Kasumi-1 (cell line): ENCODE measurements at places on chromosomes 16 and 17.

DNA sequence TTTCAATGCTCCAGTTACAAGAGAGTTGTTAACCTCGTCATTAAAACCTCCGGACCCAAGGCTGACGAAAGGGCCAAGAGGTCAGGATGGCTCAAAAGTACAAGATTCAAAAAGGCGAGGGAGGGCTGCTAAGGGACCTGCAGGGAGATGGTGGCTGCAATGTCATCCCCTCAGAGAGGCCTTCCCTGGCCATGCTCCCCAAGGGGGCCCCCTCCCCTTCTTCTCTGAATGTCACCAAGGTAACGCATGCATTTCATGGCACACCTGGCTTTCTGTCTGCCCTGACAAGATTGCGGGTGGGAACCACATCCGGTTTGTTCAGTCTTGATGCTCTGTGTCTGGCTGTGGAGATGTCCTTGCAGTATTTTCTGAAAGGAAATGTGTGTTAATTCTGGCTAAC, 89.9 kb downstream of the C16orf78 start:
- no peak for DNase-seq

- DNase-seq, result no peak
These were observed 18.8 kb downstream of the ZCCHC14 start for GRCh38 chr16:87474017-87474416.

DNA sequence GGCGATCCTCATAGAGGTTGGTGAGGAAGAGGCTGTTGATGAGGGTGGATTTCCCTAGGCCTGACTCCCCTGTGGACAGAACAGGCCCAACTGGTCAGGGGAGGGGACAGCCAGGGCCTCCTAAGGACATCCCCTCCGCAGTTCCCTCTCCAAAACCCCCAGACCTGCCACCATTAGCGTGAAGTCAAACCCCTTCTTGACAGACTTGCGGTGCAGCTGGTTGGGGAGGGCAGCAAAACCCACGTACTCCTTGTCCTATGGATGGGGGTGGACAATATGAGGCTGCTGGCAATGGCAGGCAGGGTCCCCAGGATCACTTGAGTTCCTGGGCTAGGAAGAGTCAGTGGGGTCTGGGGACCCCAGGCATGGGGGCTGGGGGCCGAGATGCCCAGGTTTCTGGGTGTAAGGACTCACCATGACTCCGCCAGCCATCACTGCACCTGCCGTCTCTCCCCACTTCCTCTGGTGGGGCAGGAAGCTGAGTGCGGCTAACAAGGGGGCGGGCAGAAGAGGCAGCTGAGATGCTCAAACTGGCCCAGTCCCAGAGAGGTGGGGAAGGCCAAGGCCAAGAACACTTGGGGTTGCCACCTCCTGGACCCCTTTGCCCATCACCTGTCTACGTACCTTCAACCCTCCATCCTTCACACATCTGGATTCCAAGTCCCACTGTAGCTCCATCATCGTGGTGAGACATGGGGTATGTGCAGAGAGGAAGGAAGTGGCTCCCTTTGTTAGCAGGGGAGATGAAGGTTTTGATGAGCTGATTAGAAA, at the start of gene SEPTIN1:
TSS of gene SEPTIN1 (minus strand) at position 451 of the 771 bp plus-strand sequence. CDS start at position 432, 19 bp downstream.
- no peak for DNase-seq

DNA sequence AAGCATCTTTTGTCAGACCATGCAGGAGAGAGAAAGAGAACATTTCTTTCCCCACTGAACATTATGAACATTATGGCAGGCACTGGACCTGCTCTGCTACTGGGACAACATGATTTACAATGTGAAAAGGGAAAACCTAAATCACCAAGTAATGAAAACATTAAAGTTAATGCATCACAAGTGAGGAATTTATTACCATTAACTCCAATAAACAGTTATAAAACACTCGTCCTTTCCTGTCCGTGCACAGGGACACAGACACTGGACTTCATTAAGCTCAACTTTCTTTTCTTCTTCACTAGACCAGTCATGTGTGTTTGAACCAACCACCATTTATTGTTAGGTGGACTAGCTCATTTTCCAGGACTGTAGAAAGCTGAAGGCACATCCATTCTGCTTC, 95.4 kb downstream of the SNX11 start:
- no peak for DNase-seq

DNA sequence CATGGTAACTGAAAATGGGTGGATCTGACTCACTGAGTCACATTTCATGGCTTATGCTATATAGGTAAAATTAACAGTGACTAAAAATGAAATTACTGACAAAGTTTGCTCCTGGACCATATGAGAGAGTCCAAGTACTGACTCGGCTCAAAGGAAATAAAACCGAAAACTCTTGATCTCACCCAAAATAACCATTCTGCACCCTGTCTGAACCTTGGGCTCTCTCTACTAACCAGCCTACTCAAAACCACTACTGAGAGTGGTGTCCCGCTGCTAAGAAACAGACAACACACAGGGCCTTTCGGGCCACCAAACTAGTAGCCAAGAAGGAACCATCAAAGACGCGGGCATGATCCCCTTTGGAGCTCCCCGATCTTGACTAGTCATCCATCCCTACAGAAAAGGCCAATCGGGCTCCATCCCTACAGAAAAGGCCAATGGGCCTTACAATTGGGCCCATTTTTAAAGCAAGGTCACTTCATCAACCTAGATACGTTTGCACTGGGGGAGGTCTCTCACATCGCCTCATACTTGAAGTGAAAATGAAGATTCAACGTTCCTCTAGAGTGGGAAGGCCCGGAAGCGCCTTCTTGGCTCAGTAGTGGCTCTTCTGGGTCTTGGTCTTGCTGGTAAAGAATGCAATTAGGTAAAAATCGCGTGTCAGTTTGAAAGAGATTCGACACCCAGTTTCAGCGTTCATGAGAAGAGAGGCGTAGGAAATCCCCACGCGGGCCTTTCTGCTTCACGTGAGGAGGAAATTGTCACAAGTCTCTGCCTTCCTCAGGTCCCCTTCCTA, 720 bp upstream of the ZPBP2 start:
- no peak for DNase-seq

DNA sequence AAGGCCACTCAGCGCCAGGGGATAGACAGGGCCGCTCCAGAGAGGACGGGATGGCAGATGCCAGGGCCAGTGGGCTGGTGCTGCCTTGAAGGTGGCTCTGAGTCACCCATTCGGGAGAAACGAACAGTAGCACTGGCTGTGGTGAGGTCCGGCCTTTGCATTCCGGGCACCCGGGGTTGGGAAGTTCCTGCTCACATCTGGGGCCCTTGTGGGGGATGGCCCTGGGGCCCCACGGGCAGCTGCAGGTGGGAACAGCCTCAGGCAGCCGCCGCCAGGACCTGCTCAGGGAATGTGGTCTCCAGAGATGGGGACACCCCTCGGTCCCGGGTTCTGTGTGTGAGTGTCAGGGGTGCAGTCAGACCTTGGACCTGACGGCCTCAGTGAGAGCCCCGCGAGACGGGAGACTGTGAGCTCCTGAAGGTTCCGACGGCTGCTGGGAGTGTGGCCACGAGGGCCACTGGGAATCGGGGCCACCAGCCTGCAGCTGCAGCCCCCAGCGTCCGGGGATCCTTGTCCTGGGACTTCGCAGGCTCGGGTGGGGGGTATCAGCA, 1.4 kb downstream of the CBFA2T3 start:
- no peak for DNase-seq

GRCh38 chr17:67229109-67229955, 15.7 kb downstream of the HELZ start:
- no peak for DNase-seq

- no peak for DNase-seq
These were observed 39.3 kb upstream of the YPEL2 start for GRCh38 chr17:59292174-59292523.

DNA sequence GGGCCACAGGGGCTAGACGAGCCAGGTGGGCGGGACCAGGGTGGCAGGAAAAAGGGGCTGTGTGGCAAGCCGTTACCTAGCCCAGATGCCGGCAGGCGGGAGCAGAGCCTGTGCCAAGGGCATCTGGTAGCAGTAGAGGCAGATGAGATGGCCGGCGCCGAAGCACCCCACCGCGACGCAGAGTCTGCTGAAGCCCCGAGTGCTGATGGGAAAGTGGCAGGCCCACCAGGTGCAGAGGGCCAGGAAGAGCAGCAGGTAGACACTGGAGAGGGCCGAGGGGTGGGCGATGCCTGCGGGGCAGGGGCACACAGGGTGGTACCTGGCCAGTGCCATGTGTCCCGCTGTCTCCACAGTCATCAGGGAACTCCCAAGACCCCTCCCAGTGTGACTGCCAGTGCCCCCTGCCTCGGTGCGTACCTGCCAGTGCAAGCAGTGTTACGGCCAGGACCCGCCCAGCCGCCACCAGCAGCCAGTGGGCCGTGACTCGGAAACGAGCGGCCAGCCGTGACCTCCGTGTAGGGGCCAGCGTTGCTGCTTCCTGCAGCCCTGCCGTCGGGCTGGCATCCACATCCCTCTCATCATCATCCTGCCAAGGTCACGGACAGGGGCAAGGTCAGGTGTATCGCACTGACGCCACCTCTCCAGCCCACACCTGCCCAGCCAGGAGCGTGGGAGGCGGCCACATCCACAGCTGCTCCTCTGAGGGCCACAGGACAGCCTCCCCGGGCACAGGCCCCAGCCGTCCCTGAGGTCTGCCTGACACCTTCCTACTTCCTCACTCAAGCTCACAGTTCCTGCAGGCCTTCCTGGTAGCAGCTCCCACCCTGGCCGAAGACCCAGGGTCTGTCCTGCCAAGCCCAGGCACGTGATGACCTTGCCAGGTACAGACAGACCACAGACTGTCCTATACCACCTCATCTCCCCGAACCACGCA, 32.1 kb downstream of the CTU2 start:
- DNase-seq, result no peak

DNA sequence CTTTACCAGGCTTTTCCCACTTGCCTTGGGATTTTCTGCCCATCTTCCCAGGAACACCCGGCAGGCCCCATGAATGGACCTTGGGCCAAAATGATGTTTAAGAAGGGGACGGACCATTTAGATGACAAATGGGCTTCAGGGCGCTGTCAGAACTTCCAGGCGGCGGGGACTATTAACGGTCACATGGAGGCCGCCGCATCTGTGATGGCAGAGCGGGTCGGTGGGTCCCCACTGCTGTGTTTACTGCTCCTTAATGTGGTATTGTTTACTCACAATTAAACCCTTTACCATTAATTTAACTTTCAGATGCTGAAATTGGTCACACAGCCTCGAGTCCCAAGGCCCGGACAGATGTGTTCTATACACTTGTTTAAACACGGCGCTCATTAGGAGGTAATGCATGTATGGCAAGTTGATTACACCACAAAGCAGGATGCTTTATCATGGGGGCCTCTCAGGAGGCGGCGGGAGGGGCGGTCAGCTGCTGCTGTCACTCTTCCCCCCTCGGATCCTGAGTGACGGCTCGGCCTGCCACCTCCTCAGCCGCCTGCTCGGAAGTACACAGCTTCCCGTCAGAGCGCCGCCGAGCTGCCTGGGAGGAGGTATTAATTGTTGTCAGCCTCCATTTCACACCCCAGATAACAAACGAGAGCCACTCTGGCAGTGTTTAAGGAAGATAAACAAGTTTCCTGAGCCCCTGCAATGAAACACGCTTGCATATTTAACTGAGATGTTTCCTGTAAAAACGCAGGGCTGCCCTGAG, 83.9 kb upstream of the IRX3 start:
- no peak for DNase-seq

DNA sequence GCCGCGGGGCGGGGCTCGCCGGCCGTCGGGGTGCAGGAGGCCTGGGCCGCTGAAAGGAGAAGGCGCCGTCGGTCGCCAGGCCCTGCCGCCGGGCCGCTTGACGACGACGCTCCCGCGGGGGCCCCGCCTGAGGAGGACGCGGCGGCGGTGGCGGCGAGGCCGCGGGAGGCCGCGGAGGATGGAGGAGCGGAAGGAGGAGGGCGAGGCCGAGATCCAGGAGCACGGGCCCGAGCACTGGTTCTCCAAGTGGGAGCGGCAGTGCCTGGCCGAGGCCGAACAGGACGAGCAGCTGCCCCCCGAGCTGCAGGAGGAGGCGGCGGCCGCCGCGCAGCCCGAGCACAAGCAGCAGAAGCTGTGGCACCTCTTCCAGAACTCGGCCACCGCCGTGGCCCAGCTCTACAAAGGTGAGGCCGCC, 430 bp downstream of the HAPSTR1 start:
- DNase-seq, result no peak

DNA sequence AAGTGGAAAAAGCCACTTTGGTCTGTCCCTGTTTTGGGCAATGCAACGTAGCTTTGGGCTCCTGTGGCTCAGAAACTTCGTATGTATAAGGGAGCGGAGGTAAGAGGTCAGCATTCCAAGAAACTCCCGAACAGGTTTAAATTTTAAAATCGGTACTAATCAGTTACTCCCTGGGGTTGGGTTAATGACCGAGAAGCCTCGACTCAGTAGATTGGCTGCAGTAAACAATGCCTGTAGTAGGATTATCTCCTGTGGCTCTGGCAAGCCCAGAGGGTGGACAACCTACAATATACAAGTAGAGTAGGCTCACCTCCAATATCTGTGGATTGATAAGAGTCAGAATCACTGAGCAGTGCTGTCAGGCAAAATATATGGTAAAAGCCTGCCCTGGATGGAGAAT, 1.6 kb upstream of the GNA13 start:
- no peak for DNase-seq

GRCh38 chr16:78025631-78026030, 3.3 kb downstream of the CLEC3A start:
- no peak for DNase-seq

DNA sequence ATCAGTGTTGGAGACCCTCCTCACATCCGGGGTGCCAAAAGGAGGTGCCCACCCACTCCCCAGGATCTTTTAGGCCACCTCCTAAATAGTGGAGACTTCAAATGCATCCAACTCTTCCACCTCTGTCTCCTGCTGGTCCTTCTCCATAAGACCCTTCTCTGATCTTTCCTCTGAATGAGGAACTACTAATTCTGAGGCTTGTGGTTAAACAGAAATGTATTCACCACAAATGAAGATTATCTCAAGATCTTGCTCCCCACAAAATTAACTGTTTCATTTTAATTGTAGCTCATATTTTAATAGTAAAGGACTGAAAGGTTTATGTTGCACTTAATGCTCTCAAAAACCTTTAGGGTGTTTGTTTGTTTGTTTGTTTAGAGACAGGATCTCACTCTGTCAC, 34.1 kb downstream of the TLE7 start:
- DNase-seq, result peak; percentile 40

- no peak for DNase-seq
These were observed 267.9 kb upstream of the HSBP1 start for GRCh38 chr16:83539736-83540490.

DNA sequence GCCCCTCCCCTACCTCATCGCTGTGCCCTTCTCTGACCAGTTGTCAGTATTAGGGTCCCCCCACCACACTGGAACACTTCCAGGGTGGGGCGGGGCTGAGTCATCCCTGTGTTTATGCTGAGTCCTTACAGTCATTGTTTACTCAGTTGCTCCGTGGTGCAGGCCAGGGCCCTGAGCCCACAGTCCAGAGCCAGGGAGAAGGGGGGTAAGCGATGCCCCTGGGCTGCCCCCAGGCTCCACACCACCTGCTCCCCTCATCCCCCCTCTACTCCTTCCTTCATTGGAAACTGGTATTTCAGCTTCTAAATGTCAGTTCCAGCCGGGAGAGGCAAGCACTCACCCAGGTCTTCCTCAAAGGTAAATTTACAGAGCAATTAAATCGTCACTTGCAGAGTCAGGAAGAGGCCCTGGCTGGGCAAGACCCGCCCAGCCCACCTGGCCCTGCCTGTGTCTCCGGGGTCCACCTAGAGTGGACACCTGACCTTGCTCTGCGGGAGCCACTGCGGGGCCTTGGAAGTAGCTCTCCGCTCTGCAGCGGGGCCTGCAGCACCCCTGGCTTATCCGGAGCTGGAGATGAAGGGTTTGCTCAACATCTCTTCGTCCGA, 4.8 kb downstream of the ATP2A3 start:
- no peak for DNase-seq
